ENCODE measurements at places on chromosomes 11 and 22.

DNA sequence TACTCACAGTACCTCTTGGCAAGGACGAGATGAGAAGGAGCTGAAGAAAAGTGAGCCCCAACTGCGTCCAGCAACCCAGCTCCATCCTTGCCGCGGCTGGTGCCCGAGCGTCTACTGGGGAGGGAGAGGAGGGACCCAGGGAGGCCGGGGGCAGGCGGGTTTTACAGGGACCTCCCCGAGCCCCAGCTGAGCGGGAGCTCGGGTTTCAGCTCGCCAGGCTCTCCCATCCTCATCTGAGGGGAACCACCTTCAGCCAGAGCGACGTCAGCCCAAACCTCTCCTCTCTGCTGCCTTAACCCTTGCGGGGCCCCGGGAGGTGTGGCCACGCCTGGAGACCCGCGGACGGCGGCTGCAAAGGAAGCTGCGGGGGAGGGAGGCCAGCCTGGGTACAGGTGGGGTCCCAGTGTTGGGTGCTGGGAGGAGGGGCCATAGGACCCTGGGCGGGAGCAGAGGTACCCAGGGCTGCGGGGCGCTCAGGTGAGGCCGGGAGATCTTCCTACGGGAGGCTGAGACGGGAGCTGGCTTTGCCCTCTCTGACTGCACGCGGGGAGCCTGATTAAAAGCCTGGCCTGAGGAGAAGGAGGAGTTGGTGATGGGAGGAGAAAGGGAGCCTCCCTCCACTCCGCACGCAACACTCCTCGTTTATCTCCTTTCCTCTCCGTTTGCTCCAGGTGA is at the start of gene PAMR1:
PAMR1 (minus strand) TSS at position 116 of the 675 bp plus-strand sequence; CDS start at position 85, 31 bp downstream.
- DNase-seq, result no peak

DNA sequence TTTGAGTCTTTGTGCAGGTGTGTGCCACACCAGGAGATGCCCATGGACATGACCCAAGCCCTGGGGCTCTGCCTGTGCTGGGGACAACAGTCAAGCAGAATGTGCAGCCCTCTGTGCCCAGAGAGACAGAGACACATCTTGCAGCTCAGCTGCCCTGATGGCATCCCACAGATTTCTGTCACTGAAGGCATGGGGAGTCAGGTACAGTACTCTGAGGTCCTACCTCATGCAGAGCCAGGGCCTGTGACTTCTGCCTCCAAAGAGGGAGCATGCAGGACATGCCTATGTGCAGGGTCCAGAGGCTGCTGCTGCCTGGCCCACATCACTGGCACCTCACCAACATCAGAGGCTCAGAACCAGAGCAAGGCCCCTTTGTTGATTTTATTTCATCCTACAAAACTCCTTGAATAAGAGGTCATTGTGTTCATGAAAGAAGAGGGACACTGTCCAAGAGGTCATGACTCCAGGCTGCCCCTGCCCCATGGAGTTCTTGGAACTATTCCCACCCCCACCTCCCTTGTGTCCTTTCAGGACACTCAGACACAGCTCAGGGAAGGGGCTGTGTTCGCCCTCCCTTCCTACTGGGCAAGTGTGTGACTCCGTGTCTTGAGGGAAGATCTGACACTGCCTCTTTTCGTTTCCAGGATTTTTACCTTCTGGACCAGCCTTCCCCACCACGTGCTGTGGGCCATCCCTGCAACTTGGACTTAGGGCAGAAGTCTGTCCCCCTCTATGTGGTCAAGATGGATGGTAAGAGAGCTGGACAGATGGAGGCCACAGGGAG is 62.3 kb downstream of the BTG4 start:
- DNase-seq, result no peak

- DNase-seq, result no peak
Observed at GRCh38 chr22:31302006-31302405, 9.7 kb upstream of the PIK3IP1 start.

GRCh38 chr22:24191381-24191841 is 10.1 kb downstream of the SUSD2 start:
- DNase-seq, result no peak

DNA sequence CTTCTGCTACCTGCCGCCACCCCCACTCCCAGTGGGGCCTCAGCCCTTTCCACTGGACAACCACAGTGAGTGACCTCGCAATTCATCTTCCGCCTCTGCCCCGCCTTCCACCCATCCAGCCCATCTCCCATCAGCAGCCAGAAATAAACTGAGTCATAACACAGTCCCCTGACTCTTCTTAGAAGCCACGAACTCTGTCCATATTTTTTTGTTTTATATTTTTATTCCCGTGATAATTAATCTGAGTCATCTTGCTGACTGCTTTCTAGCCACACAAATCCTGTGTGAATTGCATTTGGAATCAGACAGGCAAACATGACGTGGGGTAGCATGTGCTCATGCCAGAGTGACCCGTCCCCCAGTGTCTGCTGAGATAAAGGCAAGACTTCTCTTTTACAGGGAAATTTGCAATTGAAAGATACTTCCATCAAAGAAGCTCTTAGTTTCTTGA is 7.0 kb downstream of the FADD start:
- no peak for DNase-seq

- DNase-seq, result no peak
Observed at GRCh38 chr11:44629732-44630345, 64.4 kb downstream of the CD82 start.

DNA sequence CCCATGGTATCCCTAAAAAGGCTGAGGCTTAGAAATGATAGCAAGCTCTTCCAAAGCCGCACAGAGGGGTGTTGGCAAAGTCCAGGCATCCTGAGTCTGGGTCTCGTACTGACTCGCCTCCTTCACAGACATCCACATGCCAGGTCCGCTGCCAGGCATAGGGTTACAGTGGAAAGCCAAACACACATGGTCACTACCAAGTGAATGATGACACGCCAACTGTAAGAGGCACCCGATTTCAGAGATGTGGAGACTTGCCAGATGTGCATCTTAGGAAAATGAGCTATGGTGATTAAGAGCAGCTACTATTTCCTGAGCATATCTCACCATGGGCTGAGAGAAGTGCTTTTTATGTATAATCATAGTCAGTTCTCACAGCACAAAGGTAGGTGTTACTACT is 314.9 kb downstream of the MIAT start:
- no peak for DNase-seq

- DNase-seq, result no peak
Observed at GRCh38 chr11:134515081-134515960, 103.3 kb upstream of the B3GAT1 start.

DNA sequence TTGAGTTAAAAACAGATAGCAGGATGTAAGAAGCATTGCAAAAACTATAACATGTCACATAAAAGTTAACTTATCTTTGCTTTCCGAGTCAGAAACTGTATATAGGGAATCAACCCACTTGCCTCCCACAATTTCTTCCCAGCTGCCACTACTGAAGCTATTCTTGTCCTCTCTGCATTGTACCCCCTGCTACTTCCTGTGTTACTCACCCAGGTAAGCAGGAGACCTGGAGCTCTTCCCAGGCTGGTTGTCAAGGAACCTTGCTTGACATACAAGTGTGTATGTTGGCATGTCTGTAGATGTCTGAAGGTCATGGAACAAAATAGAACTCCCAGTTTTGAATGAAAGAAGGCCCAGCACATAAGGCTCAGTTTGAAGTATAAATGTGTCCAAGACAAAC is 74.3 kb upstream of the LRRC4C start:
- DNase-seq, result no peak

- DNase-seq, result no peak
Observed at GRCh38 chr11:37905707-37906417, 1307.8 kb upstream of the RAG2 start.

- no peak for DNase-seq
Observed at GRCh38 chr11:126262216-126262615, 6.5 kb downstream of the SRPRA start.

DNA sequence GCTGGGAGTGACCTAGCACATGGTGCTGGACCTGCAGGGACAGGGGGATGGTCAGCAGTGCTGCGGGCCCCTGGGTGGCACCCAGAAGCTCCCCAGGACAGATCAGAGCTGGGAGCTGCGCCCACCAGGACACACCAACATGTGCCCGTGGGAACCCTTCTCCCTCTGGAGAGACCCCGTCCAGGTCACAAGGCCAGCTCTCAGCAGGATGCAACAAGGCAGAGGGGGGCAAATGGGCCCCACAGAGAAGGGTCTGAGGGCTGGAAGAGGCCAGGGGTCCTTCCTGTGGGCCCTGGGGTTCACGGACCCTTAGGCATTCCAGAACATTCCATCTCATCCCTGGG is 6.2 kb downstream of the DUSP8 start:
- no peak for DNase-seq

DNA sequence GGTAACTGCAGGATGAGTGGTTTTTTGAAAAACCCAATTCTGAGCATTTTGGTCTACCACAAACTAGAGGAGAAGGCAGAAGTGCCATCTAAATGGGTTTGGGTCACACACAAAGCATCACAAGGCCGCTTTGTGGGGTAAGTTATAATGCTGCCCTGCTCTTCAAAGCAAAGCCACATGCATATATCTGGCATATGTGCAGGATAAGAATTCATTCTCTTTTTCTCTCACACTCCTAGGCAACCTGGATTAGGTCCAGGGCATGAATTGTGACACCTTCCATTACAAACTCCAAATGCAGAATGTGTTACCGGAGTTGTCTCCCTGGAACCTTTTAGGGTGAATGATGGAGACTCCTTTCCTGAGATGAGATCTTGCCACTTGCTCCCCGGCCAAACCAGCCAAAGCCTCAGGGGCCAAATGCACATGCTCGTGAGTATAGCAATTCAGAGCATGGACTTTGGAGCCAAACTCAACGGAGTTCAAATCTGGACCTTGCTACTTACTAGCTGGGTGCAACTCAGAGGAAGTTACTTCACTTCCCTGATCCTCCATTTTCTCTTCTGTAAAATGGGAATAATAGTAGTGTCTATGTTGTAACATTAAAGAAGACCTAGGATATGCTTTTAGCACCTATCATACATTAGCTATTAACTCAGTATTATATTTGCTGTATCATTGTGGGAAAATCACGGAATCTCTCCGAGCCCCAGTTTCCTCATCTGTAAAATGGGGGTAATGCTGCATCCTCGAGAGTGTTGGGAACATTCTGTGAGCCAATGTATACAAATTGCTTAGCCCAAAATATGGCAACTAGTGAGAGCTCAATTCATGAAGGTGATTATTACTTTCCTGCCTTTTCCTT is 96.6 kb downstream of the COMMD9 start:
- DNase-seq, result no peak

DNA sequence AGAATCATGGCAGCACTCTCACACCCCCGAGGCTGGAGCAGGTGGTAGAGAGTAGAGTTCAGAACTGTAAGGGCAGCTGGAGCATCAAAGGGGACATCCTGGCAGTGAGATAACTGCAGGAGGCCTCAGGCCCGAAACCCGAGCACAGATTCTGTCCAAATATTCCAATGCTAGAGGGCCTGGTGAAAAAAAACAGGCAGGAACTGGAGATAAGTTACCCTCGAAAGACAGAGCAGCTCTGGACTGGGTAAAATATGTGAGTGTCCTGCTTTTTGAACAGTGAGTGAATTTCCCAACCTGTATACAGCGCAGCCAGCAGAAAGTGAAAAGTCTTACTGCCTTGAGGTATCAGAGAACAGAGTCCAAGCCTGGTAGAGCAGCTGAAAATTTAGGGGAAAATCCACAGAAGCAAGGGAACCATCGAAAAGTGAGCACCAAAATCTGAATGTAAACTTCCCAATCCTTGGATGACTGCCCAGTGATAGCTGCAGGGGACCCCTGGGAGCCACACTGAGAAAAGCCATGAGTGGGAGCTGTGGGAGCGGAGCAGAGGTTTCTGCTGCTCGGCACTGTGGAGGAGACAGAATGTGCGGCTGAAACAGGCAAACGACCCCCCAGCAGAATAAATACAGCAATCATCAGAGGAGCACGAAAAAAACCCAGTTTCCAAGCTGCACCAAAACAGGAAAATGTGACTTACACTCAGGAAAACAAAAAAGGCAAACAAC is 50.6 kb downstream of the WNT11 start:
- no peak for DNase-seq

DNA sequence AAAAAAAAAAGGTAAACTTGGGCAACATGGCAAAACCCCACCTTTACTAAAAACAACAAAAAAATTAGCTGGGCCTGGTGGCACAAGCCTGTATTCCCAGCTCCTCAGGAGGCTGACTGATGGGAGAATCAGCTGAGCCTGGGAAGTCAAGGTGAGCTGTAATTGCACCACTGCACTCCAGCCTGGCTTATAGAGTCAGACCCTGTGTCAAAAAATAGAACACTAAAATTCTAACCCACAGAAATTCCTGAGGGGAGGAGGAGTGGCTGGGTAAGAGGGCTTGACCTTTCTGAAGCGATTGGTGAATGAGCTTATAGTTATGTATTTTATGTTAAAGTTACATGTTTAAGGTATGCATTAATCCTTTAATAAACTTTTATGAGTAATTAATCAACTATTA is 53.3 kb downstream of the FAT3 start:
- no peak for DNase-seq

GRCh38 chr11:36304351-36304750 is 8.3 kb downstream of the PRR5L start:
- DNase-seq, result no peak

GRCh38 chr22:19810381-19811201 is 44.1 kb downstream of the GNB1L start:
- DNase-seq, result no peak

Data from keratinocyte (primary cell).